Stimulated activated CD4-positive, alpha-beta T cell treated with anti-CD3 and anti-CD28 coated beads, Interleukin-4, amount 100 ng/mL, for 4 hours (primary cell): ENCODE measurements at places on chromosomes 4 and X.

- DNase-seq, result no peak
Observed at GRCh38 chr4:152510349-152511147, 25.3 kb downstream of the FBXW7 start.

DNA sequence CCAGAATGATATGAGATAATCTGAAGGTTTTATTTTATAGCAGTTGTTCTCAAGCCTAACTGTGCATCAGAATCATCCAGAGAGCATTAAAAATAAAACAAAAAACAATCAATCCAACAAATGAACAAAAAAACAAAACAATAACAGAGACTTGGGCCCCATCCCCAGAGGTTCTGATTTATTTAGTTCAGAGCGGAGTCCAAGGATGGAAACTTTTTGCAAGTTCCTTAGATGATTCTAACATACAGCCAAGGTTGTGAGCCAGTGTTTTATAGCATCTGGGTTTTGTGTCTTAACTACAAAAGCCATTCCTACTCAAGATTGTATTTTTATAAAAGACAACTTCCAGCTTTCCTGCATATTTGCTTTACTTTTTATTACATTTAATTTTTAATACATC lies 59.4 kb upstream of the GRPR start:
- DNase-seq, result no peak

- DNase-seq, result no peak
Observed at GRCh38 chr4:11343536-11343935, 85.2 kb downstream of the HS3ST1 start.

- DNase-seq, result no peak
Observed at GRCh38 chr4:40363382-40363920, 28.3 kb downstream of the CHRNA9 start.

DNA sequence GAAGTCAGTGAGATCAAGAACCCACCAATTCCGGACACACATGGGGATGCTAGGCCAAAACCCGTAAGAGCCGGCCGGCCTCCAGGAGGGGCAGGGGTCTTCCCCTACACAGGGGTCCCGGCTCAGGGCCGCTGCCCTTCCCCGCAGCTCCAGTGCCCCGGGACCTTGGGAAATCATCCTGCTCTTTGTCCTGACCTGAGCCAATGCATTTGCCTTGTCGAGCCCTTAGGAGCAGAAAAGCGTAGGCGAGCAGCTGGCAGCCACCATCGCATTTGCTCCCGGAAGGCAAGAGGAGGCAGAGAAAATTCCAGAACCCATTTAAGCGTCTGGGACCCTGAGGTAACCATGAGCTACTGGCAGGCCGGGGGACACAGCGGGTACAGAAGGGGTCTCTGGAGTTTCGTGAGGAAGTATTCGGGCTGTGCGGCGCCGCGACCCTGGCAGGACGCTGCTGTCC lies 7.4 kb upstream of the TNIP2 start:
- DNase-seq, result no peak

DNA sequence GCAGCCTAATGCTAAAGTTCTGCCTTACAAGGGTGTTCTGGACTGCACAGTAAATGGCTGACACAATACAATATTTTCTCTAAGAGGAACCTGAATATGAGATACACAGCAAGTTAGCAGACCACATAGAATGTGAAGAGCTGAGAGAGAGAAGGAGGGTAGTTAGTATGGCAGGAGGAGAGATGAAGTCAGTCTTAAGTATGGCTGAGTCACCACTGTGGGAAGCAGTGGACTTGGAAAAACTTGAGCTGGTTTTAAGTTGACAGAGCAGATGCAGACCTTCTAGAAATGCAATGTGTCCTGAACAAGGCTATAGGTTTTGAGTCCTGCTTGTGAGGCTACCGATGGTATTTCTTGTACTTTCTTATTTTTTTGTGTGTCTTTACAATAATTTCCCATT lies 172.5 kb downstream of the SH2D1A start:
- no peak for DNase-seq

DNA sequence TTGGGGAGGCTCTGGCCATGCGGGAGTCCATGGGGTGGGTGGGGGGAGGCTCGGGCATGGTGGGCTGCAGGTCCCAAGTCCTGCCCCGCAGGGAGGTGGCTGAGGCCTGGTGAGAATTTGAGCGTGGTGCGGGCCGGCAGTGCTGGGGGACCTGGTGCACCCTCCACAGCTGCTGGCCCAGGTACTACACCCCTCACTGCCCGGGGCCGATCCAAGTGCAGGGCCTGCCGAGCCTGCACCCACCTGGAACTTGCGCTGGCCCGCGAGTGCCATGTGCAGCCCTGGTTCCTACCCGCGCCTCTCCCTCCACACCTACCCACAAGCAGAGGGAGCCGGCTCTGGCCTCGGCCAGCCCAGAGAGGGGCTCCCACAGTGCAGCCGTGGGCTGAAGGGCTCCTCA lies 5.7 kb upstream of the SPANXN2 start:
- DNase-seq, result no peak

DNA sequence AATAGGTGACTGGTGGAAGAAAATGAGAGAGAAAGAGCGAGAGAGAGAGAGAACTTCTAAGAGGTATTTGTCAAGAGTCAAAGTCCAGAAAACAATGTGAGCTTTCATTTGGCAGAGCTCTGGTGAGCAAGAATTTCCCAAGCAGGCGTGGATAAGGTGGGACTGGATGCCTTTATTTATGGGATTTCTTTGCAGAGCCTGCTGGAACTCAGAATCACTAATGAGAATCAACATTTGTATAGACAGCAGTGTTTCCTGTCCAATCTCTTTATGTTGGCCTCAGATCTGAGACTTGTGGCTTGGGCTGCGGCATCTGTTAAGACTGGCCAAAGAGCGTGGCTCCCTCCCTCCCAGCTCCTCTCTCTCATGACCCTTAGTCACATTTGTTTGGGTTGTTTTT lies 67.9 kb upstream of the TBL1X start:
- DNase-seq, result no peak

- DNase-seq, result no peak
Observed at GRCh38 chr4:170420255-170420693, 330.5 kb upstream of the AADAT start.

- DNase-seq, result peak; percentile 55
Observed at GRCh38 chr4:109729117-109729717, 653 bp downstream of the PLA2G12A start.

DNA sequence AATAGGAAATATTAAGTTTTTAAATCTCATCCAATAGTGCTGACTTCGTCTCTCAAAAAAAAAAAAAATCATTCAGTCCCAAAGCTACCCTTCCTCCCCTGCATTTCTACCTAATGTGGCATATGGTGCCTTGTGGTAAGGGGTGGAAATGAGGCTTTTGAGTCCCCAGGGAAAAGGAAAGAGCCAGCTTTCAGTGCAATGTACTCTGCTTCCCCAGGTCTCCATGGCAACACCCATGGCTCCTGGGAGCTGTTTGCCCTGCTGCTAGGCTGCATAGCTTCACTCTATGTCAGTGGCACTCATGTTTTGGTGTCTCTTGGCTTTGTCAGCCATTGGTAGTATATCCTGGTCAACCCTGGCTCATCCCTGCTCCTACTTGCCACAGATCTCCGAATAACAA lies 175.9 kb downstream of the SLC39A8 start:
- no peak for DNase-seq

GRCh38 chrX:72016881-72017783 lies 106.5 kb downstream of the NHSL2 start:
- no peak for DNase-seq

GRCh38 chr4:65340382-65341109 lies 329.7 kb downstream of the EPHA5 start:
- DNase-seq, result no peak

DNA sequence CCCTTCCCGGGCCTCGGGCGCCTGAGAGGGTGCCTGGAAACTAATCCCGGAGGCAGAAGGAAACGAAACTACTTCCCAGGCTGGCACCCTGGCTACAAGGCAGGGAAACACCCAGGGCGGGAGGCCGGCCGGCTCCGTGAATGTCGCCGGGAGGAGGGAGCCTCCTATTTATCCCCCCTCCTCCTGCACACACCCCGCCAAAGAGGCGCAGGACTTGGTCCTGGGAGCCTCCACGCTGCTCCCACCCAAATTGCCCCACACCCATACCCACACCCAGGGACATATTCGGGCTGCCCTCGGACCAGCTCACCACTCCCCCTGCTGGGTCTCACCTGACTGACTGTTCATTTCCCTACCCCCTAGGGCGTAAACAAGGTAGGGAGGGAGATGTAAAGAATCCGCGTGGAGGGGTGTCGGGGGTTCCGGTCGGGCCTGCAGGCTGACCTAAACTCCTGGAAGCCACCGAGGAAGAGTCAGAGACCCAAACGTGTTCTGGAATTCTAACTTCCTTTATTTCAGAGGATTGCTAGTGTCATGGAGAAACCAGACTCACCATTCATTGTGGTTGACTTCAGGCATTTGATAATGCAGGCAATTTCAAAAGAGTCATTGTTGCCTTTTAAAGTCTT lies at the start of gene BTC:
Gene BTC (minus strand): TSS at position 142 of the 629 bp plus-strand sequence. CDS start 198 bp downstream, outside the sequence.
- no peak for DNase-seq

DNA sequence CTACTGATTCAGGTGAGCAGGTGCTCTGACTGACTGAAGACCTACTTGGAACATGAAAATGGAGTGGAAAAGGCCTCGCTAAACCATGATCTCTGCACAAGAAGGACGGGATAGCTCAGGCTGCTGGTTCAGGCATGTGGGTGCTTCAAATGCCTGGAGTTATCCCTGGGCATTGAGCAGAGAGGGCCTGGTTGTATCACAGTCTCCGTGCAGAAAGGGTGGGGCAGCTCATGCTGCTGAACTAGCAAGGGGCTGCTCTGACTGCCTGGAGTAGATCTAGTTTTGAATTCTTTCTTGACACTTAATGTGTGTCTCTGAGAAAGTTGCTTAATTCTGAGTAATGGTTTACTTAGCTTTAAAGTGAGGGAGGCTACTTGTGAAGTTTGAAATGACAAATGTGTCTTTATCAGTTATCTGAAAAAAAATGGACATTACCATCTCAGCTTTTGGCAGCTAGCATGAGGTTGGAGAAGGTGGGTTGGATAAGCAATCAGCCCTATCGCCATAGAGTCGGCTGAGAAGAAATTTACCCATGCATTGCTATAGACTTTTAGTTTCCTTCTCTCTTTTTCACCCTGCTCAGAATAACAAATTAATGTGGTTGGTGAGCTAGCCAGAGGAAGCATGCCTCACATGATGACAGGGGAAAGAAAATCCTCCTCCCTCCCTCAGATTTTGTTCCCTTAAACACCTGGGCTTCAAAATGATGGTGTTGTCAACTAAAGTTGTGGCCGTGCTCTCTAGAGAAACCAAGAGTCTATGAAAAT lies 832.4 kb downstream of the STIM2 start:
- DNase-seq, result no peak

DNA sequence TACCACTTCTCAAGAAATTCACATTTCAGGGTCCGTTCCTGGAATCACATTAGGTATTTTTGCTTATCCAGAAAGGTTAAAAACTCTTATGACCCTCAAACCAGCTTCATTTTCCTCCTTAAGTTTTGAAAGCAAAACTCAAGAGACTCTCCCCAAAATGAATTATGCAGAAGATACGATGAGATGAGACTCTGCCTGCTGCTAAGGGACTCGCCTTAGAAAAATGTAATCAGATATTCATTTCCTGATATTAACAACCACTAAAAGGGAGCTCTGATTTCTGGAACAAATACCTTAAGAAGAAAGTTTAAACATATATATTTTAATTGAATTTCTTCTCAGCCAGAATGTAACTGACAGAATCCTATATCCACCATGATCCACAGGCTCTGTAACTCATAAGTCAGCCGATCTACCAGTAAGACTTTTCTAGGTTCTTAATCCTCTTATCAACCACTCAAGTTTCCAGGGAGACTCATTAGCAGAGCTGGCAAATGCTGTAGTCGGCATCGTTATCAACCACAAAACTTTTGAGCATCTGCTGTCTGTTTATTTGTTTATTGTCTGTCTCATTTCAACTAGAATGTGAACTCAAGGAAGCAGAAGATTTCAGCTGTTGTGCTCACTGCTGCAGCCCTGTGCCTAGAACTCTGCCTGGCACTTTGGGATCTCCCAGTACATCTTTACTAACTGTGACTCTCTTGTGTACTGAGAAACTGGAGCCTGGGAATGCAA lies 112.5 kb downstream of the LDB2 start:
- DNase-seq, result no peak

DNA sequence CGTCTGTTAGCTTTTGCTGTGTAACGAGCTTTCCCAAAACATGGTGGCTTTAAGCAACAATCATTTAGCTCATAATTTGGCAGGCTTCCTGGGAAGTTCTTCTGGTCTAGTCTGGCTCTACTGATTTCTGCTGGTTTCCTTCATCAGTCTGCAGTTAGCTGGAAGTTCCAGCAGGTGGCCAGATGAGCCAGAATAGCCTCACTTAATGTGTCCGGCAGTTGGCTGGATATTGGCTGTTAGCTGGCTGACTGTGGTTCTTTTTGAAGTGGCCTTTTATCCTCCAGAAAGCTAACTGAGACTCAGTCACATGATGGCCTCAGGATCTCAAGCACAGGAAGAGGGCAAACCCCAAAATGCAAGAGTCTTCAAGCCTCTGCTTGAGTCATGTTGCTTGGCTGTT lies 34.9 kb downstream of the FTHL17 start:
- DNase-seq, result no peak
